ENCODE measurements at places on chromosomes 5 and 9.

DNA sequence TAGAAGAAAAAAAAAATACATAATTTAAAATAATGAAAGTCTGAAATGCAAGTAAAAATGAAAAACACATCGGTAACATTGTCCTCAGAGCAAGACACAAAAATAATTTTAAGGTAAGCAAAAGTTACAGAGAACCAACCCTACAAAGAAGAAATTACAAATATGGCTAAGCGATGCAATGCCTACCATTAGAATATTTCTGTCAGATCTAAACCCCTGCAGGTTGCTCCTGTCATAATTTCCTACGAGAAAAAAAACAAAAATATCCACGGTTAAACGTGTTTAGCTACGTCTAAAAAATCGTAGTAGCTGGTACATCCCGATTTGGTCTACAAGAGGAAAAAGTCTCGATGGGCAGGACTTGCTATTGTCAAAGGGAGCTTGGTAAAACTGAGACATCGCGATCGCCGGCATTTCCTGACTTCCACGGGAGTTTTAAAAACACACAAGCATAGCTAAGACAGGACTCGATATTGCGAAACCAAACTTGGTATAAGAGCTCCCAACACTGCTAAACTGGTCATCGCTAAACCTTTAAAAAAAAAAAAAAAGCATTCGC lies 1.1 kb upstream of the ANXA2R start:
- DNase-seq, result peak; percentile 80

DNA sequence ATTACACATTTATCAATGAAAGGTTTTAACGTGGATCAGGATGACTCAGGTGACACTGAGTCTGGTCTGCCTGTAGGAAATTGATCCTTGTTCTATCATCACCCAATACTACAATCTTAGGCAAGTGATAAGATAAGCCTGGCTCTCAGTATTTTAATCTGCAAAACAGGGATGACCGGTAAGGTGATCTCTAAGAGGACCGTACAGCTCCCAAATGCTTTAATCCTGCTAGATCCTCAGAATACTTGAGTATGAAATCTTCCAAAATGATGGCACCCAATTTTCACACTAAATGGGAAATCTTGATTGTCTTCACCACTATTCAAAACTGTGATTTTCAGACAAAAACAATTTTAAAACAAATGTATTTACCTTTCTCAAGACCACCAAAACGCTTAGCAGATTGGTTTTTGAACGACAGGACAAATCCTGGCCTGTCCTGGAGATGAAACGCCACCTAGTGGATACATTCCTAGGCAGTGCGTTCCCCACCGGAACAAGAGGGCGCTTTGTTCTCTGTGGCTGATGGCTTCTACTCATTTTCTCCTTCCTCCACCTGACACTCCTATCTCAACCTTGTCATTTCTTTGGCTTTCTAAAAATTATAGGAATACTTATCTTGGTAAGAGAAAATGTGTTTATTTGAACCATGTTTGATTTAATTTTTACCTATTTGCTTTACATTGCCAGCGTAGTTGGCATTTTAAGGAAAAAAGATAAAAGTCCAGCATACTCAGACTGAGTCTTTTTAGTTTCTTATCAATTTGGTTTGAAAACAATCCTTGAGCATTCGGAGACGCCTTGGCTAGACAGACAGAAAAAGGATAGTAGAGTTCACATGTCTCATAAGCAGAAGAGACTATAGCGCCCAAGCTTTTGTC lies 41.2 kb upstream of the VCAN start:
- peak; percentile 76 for DNase-seq

- DNase-seq, result no peak
Measured at GRCh38 chr9:4691795-4692194, 12.4 kb downstream of the CDC37L1 start.

DNA sequence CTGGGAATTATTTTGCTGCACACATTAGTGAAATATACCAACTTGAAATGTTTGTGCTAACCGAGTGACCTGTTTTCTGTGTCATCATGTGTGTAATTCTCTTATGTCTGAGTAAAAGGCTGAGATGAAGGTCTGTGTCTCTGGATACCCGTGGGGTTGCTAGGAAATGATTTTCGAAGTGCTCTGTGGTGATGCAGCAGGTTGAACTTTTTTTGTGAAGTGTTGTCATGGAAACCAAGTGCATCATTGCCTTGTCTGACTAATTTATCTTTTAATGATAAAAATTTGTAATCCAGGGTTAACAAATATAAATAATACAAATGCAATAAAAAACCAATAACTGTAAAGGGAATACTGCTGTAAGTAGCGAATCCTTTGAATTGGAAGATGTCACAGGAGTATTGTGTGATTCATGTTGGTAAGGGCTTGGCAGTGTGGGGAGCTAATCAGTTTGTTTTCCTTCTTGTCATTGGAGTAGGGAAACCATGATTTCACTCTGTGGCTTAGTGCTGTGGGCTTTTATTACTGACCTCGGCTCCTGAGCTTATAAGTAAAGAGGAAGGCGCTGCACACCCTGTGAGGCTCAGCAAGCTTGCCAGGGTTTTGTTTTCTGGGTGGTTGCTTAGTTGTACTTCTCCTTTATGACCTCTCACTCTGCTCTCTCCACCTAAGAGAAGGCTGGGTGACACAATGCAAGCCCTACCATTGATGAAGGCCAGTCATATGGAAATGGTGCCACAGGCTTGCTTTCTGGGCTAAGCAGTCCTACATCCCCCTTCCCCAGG lies 22.3 kb downstream of the PDE8B start:
- DNase-seq, result peak; percentile 82

DNA sequence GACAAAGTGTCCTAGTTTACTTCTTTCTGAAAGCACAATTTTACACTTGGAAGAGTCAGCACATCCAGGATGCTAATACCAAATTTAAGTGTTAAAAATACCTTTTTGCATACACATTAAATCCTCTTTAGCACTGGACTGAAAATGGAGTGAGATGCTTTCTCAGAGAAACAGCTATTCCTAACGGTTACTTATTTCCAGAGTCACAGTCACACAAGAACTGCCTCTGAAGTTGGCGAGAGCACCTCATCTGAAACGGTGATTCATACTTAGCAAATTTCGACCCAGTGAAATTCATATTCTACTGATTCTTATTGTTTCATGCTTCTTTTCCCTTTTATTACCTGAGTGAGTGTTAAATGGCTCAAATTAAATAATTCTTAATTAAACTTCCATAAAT lies 12.2 kb downstream of the CDH18 start:
- no peak for DNase-seq

GRCh38 chr9:109232449-109233237 lies 65.6 kb upstream of the FRRS1L start:
- no peak for DNase-seq

DNA sequence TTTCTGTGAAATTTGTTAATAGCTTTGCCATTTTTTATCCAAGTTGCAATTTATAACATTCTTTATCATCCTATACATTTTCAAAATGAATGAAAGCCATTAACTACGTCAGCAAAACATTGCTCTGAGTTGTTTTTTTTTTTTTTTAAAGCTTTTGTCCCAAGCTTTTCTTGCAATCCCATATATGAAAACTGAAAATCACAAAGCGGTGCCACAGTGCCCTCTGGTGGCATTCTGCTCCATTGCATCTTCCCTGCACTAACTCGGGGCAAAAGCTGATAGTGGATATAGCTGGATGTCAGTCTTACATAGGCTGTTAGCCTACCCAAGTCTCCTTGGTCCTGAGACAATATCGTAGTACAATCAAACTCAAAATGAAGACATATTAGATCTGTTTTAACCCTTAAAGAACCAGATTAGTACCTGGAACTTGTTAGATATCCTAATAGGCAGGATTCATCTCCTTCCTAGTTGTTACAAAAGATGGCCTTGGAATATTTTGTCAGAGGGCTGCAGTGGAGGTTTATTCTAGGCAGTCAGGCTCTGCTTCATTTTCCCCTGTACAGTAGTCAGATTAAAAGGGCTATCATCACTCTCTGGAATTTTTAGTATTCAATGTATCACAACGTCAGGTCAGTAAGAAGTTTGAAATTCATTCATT lies 669.9 kb downstream of the PTPRD start:
- DNase-seq, result peak; percentile 76

- DNase-seq, result no peak
Measured at GRCh38 chr5:117191251-117191650, 616.6 kb upstream of the SEMA6A start.

- DNase-seq, result no peak
Measured at GRCh38 chr5:2690293-2690692, 61.2 kb downstream of the IRX2 start.
